ENCODE measurements at places on chromosomes 13 and 19.

- DNase-seq: no peak
These were observed 10.5 kb upstream of the NTN5 start for GRCh38 chr19:48683349-48683748.

DNA sequence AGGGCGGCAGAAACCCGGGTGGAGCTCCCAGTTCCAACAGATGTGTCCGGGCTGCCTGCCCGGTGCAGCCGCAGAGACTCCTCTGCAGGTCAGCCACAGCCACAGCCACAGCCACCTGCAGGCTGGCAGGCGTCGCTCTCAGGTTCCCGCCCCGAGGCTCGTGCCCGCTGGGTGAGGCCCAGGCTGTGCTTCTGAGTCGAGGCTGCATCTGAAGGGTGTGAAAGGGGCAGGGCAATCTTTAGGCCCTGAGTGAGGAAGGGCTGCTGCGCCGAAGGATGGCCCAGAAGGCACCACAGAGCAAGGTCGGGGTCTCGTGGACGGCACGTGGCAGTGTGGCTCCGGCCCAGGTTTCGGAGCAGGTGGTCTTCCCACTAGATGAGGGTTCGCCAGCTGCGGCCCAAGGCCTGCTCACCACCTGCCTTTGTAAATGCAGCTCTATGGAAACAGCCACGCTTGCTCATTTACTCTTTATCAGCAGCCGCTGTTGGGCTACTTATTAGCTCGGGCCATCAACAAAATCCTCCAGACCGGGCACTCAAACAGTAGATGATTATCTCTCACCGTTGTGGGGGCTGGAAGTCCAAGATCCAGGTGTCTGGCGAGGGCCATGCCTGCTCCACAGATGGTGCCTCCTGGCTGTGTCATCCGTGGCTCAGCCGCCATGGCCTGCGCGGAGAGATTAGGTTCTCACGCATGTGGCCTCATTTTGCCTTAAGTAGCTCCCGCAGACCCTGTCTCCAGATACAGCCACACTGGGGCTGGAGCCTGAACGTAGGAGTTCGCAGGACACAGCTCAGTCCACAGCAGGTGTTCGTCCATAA, 40.3 kb upstream of the TFDP1 start:
- no peak for DNase-seq

GRCh38 chr19:12723381-12723640, 421 bp downstream of the TNPO2 start:
- DNase-seq: no peak

DNA sequence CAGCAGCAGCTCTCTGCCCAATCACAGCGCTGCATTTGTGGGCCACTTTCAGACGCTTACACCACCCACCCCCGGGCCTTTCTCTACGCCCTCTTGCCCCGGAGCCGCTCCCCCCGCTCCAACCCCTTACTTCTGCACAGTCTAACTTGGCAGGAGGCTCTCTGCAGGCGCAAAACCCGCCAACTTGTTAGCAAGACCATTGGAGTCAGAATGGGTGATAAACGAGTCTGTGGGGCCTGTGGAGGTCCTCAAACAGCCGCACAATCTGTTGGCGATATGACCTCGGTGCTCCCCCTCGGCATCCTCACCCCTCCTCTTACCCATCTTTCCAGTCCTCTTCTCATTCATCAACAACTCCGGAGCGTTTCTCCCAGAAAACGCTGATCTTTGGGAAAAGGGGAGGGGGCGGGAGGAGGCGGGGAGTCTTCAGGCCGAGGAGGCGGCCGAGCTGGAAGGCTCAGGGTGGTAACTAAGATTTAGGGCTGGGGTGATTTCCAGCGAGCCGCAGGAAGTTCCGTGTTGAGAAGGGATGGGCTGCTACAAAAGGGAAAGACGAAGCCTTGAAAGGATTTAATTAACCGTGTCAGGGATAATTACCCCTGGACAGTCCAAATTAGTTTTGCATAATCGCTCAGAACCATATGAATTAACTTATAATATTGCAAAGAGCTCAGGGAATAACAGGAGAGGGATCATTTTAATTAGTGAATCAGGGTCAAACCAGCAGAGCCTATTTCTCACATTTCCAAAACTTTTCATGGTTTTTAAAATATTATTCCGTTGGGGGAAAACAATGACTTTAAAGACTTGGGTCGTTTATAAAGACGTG, 4.1 kb downstream of the SOX21 start:
- no peak for DNase-seq

DNA sequence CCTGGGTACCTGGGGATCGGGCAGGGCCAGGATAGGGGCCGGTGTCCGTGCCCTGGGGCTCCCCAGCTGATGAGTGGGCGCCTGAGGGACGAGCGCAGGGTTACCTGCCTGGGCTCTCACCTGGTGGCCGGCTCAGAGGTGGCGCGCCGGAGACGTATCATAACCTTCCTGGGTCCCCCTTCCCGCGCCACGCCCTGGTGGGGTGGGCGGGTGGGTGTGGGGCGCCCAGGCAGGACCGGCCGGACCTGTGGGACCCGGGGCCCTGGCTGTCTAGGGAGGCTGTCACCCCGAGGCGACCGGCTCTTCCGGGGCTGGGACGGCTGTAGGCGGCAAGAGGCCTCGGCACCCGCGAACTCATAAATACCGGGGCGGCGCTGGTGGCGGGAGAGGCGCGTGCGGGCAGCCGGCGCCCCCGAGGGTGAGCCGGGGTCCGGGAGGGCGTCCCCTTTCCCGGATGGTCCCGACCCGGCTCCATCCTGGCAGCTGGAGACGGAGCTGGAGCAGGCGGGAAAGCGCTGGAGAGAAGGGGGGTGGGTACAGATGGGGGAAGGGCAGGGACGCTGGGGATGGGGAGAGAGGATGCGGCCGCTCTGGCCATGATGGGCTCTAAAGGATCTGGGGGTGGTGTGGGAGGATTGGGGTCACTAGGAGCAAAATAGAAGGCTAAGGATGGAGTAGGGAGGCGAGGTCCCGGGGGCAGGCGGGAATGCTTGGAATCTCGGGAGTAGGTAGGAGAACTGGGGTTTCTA, at the start of gene ACP7:
Gene ACP7 (plus strand): TSS at position 386 of the 749 bp plus-strand sequence. CDS start 902 bp downstream, outside the sequence.
- peak; percentile 68 for DNase-seq

- no peak for DNase-seq
These were observed 1.8 kb downstream of the SLITRK1 start for GRCh38 chr13:83880275-83881139.

DNA sequence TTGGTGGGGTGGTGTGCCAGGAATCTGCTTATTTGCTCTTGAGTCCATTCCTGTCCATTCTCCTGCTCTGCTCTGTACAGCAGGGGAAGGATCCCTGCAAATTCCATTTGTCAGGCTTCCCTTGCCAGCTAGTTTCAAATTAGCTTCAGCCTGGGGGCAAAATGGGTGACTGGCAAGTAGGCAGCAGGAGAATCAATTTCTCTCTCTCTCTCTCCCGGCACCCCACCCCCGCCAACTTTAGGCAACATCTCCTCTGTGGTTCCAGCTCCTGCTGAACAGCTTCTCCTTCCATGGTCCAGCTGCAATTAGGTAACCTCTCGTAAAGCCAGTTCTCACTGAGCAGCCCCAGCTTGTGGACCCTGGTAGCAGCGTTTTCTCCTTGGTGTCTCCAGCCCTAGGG, 6.7 kb upstream of the MYCBP2 start:
- DNase-seq: no peak

- DNase-seq: no peak
These were observed 17.3 kb upstream of the MADCAM1 start for GRCh38 chr19:478976-479375.

DNA sequence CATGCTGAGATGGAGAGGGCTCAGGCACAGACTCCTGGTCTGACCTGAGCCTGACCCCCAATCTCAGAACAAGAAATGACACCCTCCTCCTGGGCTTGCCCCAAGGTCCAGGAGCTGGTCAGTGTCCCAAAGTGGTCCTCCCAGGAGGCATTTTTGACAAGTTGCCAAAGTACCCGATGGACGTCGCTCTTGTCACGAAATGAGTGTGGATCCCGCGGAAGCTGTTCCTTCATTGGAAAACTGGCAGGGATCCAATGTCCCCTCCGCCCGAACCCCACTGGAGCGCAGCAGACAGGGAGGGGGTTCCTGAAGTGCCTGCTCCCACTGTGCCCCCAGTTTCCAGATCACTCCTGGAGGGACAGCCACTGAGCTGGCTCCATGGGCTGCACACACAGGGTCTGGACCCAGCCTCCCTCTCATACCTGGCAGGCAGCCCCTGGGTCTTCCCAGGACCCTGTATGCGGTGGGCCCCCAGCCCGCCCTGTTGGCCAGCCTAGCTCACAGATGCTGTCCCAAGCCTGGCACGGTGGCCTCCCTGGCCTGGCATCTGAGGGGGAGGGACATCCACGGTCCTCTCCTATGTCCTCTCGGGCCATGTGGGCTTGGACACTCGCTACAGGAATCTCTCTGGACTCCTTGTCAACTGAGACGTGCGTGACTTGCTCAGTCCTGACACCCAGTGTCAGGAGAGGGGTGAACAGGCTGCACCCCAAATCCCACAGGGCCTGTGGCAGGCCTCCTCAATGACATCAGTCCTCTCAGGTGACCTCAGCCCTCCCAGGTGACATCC, 12.8 kb upstream of the ZNF14 start:
- peak; percentile 61 for DNase-seq

DNA sequence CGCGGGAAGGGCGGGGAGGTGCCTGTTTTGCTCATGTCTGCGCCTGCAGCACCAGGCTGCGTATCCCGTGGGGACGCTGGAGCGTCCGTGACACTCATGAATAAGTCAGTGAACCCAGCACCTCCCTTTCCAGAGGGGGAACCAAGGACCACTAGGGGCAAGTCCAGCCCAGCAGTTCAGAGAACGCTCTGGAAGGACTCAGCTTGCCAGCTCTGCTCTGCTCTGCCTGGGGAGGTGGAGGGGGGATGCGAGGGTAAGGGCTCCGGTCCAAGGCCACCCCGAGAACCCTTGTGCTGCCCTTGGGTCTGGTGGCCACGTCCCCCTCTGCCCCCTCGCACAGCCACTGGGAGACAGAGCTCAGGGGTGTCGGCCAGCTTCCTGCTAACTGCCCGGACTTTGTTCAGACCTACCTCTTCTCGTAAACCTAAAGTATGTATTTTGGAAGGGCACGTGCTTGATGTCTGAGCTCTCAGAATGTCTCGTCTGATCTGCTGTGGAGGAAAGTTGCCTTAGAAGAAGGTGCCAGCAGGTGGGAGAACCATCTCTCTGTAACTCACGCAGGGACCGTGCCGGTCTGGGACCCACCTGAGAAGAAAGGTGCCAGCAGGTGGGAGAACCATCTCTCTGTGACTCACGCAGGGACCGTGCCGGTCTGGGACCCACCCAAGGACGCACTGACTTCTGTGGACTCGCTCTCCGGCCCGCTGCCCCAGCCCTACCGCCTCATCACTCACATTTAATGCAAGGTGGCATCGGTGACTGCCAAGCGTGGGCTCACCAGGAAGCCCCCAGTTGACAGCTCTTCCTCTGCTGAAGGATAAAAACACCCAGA, 34.1 kb downstream of the TMEM255B start:
- peak; percentile 37 for DNase-seq

DNA sequence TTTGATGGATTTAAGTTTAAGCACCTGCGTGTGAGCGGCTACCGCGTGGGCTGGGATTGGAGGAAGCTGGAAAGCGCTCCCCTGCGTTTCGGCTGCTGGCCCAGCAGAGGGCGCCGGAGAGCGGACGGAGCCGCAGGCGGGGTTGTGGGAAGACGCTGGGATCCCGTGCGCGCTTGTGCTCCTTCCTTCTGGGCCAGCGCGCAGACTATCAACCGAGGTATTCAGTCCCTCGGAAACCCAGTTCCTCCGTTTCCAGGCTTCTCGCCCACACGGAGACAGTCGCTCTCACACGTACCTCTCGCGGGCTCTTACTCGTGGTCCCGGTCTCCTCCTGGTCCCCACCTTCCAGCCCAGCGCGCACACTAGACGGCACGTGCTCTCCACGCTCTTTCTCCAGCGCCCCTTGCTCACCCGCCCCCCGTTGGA, 28.8 kb downstream of the EPN1 start:
- DNase-seq: peak; percentile 82

GRCh38 chr13:83281654-83282053, 600.6 kb downstream of the SLITRK1 start:
- no peak for DNase-seq
